Foreskin keratinocyte (primary cell): ENCODE measurements at places on chromosomes 1 and 21. TPM values are rescaled to one million over a fixed set of nuclear protein-coding genes. Genes with fewer than 3 reads are reported as not detected.

Gene OR2L8
- total RNA-seq: not detected in 2 replicates

Gene RHD
- total RNA-seq: not detected in 2 replicates

Gene HSPG2
- 44.6 and 57.5 TPM in 2 replicates for total RNA-seq

Gene CFHR1
- not detected in 2 replicates for total RNA-seq

Gene CELA3B
- not detected in 2 replicates for total RNA-seq

Gene SHISAL2A
- not detected in 2 replicates for total RNA-seq

Gene KCNJ6
- total RNA-seq: not detected in 2 replicates

Gene FH
- total RNA-seq: 126 and 141 TPM in 2 replicates

Gene LMX1A
- total RNA-seq: not detected in 2 replicates

Gene TAS1R1
- not detected in 2 replicates for total RNA-seq

Gene DIP2A
- 30.6 and 32.0 TPM in 2 replicates for total RNA-seq

Gene GBP2
- 0.10 and 0.11 TPM in 2 replicates for total RNA-seq

Gene OR14K1
- total RNA-seq: not detected in 2 replicates

Gene LINGO4
- not detected in 2 replicates for total RNA-seq

DNA sequence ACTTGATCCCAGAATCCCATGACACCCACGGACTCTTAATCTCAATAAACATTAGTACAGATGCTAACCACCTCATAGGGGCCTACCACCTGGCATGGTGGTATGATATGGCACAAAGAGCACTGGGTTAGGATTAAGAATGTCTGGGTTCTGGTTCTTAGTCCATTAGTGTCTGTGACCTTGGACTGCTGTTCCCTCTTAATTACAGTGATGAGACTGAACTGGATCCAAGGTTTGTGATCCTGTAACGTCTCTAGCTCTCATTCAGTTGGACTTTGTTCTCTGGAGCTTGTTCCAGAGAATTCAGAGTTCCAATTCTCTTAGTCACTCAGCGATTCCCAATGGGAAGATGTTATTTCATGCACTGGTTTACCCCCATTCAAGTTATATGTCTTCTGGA is 23.6 kb upstream of the PIGC start:
- no peak for DNase-seq

GRCh38 chr1:58576727-58577653 is at the start of gene TACSTD2:
Gene TACSTD2, minus strand, starts transcription at chr1:58577252. Its CDS starts 96 bp downstream, at chr1:58577156.
- peak; percentile 92 for DNase-seq

- no peak for DNase-seq
Observed at GRCh38 chr21:34933609-34934335, 115.3 kb downstream of the RUNX1 start.

DNA sequence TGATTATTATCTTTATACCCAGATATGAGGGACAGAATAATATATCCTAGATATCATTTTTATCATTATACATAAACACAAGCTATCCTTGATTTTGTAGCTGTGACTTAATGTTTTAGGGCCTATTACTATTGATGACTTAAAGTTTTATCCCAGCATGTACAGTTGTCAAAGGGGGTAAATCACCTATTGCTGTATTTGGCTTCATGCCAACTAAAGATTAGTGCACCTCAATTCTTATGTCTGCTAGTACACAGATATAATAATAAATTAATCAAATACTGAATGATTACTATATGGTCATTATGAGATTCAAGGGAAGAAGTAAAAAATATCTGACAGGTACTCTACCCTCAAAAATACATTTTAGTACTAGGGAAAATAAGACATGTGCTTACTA is 84.0 kb downstream of the SYT14 start:
- no peak for DNase-seq

DNA sequence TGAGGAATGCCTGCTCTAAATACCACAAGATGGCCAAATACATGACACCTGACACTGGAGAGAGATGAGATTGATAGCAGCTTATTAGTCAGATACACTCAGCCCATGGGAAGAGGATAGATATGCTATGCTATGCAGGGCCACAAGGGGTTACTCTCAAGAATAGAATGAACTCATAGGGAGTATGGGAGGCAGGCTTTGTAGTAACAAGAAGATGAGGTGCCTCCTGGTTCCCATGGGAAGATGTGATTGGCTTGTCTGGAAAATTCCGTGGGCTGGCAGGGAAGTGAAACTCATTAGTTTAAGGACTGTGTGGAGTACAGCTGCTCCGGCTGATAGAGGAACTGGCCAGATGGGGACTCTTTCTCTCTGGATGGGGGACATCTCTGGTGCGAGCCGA is 16.5 kb downstream of the CCDC30 start:
- DNase-seq: peak; percentile 64

DNA sequence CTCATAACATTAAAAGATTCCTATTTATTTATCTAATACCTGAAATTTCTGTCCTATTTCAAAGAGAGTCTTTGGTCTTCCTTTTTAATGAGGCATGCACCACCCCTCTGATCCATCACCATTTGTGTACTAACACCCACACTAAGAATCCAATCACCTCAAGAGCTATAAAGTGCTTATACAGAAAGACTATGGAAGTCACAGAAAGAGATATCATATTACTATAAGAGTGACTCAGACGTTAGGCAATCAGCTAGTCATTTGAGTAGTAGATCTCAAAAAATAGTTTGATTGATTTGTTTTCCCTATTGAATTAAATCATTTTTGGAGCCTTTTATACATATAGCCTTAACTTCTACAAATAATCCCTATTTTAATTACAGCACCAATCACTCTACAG is 46.1 kb downstream of the NME7 start:
- DNase-seq: peak; percentile 45

DNA sequence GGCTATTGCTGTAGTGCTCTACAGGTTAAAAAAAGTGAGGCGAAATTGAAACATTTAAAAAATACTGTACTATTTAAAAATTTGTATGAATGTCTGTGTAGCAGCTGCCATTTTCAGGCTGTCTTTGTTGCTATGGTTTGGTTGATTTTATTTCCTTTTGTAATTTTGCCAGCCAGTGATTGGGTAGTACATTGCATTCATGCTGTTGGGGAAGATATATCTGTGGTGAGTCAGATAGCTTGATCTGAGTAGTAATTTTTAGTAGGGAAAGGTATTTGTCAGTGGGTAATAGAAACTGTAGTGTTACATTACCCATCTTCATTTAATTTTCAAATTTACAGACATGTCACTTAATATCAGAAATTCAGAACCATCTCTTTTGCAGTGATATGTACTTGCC is 15.0 kb downstream of the NFIA start:
- DNase-seq: peak; percentile 77

DNA sequence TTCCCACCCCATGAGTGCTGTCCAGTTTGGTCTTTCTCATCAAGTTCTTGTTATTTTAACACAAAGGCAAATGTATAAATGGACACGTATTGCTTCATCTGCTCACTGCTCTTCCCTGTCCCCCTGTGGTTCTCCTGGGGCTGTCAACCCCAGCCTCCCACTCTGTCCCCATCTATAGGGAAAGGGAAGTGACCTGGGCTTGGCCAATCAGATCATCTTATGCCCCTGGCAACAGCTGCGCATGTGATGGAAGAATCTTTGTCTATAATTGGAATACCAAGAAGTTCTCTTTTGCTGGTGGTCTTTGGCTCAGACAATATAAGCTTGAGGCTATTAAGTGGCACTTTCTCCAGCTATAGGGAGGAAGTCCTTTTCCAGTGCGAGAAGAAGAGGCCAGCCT is 4.7 kb upstream of the CCSAP start:
- DNase-seq: no peak

GRCh38 chr1:111199329-111199728 is 1.1 kb downstream of the DENND2D start:
- no peak for DNase-seq

- no peak for DNase-seq
Observed at GRCh38 chr21:41064334-41064791, 103.6 kb upstream of the BACE2 start.

DNA sequence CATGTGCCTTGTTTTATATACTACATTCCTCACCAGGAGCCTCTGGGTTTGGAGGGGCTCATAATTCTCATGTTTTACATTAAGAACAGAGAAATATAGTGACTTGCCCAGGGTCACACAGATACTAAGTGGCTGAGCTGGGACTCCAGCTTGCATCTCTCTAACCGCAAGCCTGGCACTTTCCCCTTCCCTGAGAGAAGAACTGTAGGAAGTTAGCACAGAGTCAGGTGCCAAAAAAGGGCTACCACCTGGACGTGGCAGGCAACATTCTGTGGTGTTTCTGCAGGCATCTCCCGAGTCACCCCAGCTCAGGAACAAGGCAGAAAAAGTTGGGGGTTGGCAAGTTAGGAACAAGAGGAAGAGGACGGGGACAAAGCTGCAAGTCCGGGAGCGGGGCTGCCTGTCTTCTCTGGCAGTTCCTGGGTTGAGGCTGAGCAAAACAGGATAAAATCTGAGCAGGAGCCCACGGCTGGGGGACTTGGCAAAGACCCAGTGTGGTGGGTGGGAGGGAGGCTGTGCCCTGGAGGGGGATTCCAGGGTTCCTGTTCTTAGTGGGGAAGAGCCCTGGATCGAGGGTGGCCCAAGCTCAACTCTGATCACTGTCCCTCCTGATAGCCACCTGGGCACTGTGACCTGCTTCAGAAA is 9.8 kb downstream of the PLA2G5 start:
- no peak for DNase-seq

- DNase-seq: no peak
Observed at GRCh38 chr1:90761781-90762589, 44.9 kb upstream of the BARHL2 start.

GRCh38 chr1:50659107-50659662 is 235.9 kb upstream of the DMRTA2 start:
- no peak for DNase-seq

- DNase-seq: no peak
Observed at GRCh38 chr1:68433395-68433794, 16.4 kb downstream of the RPE65 start.

DNA sequence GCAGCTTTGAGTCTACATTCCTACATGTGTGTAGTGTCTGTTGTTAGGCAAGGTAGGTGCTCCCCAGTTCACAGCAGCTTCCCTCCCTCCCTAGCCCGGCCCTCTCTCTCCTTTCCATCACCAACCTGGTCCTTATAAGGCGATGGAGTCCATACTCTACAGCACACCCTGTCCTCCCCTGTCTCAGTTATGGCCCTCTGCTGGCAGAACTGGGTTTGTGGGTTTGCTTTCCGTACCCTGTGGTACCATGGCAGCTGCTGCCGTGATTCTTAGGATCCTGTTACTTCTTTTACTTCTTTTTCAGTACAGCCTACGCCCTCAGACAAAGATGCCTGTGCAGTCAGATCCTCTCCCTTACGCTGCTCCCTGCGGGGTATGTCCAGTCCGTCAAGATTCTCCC is 31.7 kb downstream of the AK5 start:
- peak; percentile 47 for DNase-seq

DNA sequence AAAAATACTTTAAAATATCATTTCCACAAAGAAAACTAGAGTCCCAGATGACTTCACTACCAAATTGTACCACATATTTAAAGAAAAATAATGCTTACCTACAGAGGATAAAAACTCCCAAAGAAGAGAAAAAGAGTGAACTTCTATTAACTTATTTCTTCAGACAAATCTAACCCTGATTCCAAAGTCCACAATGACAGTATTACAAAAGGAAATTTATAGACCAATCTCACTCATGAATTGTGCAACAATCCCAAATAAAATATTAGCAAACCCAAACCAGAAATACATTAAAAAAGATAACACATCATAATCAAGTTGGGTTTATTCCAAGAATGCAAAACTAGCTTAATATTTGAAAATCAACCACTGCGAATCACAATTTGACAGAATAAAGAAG is 161.4 kb upstream of the GALNT2 start:
- no peak for DNase-seq
